Activated CD4-positive, alpha-beta T cell treated with anti-CD3 and anti-CD28 coated beads, Interleukin-2, Interleukin-4, amounts not matched to agents 100 ng/mL and 50 ng/mL, durations not matched to agents 16 hours and 8 hours (primary cell): ENCODE measurements at places on chromosomes 1 and 21.

DNA sequence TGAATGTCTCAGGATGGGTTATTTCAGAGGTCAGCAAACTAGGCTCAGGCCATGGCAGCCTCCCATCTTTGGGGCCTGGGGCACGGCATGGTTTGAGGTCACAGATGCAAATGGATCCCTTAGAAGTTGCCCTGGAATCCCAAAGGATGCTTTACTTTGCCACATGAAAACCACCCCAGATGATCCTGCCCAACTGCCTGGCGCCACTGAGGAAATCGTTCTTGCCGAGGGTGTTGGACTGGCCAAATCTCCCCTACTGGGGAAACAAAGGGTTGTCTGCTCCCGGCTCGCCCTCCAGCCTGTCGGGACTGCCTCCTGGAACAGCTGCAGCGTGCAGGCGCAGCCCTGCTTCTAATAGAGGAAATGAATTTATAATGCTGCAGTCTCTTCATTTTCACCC, 173.0 kb upstream of the LMO4 start:
- DNase-seq, result no peak

DNA sequence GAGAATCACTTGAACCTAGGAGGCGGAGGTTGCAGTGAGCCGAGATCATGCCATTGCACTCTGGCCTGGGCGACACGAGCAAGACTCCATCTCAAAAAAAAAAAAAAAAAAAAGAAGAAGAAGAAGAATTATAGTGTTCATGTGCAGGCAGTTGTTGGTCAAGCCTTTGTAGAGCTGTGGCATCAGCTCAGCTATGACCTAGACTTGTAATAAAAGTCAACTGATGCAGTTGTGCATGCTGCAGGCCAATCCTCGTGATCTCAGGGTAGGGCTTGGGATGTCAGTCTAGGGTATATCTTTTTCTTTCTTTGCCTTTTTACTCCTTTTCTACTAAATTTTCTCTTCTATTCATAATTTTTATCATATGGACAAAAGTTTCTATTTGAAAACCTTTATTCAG, 76.2 kb downstream of the C1orf21 start:
- no peak for DNase-seq

GRCh38 chr1:212162635-212163034, 122.6 kb upstream of the PPP2R5A start:
- peak; percentile 17 for DNase-seq

DNA sequence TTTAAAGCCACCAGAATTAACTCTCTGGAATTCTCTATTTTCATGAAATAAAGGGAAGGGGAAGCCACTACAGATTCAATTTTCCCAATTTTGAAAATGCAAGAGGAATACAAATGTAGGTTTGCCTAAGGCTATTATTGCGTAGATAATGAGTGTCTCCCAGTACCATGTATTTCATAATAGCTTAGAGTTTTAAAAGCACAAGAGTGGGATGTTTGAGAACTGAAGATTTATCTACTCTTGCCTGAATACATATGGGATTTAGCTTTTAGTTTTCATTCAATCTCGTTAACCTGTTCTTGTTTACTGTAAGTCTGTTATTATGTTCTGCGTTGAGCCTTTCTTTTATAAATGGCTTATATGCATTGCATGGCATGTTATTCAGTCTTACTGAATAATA, 795.1 kb downstream of the BRINP3 start:
- DNase-seq, result no peak

DNA sequence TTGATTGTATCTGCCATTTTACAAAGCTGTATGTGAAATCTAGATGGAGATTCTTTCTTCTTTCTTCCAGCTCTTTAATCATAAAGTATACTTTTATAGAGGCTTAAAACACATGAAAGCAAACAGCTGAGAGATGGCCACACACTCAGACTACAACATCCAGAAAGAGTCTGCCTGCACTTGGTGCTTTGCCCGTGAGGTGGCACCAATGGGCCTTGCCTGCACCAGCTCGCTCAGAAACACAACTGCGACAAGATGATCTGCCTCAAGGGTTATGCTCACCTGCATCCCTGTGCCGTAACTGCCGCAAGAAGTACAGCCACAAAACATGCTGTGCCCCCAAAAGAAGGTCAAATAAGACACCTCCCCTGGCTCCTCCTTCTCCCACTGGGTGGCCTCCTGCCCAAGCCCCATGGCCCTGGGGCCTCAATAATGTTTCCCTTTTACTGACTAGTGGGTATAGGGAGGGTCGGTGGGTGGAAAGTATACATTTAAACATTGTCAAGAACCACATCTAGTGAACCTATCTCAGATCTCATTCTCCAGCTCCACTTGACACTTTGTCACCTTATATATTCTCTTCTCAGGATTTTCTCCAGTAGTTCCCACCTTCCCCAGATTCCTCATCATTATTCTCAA, 66.7 kb upstream of the ANGPTL3 start:
- no peak for DNase-seq

DNA sequence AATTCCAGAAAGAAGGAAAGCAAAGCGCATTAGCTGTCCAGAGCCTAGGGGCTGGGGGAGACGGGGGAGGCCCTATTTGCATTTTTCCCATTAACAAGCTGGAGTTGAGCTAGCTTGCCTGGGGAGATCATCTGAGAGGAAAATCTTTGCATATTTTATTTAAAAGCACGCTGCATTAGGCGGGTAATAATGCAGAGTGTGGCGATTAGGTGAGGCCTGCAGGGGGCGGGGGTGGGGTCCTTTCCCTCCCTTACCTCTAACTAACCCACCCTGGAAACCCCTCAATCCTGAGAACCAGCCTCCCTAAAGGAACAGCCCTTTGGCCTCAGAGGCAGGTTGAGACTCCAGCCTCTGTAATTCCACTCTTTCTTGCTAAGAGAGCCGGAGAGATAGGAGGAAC, 16.2 kb downstream of the C1orf216 start:
- no peak for DNase-seq

DNA sequence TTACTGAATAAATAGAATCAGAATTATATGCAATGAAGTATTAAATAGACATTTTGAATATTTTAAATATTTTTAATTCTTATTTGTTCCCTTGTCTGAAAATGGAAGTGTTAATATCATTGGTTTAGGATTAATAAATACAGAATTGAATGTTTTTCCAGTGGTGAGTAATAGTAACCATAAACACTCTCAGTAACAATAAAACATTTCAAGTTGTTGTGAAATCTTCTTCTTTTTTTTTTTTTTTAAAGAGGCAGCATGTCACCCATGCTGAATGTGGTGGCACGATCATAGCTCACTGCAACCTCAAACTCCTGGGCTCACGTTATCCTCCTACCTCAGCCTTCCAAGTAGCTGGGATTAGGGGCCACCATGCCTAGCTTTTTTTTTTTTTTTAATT, 86.2 kb upstream of the ZBTB18 start:
- no peak for DNase-seq

- DNase-seq, result no peak
Measured at GRCh38 chr21:26761174-26761915, 83.9 kb downstream of the ADAMTS1 start.

GRCh38 chr1:201945863-201946223, 505 bp downstream of the LMOD1 start:
- no peak for DNase-seq
